Fibroblast of gingiva (primary cell): ENCODE measurements at places on chromosomes 7 and 10.

DNA sequence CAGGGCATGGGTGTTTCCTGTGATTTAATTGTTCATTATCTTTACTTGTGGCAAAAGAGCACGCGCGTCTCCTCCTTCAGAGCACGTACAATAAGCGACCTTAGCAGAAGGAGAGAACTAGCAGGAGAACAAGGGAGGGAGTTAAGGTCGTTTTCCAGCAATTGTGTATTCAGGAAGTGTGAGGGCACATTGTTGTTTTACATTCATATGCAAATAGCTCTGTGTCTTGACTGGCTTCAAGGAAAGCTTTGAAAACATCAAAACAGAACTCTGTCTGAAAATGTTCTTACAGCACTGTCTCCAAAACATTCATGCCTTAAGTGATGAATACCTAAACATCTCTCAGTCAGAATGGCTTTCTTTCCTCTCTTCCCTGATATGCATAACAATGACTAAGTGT lies 499.1 kb downstream of the ACTR3B start:
- DNase-seq = no peak

- DNase-seq = no peak
Measured at GRCh38 chr7:72080341-72080766, 331.8 kb downstream of the CALN1 start.

- peak; percentile 91 for DNase-seq
Measured at GRCh38 chr7:47669178-47669891, 87.4 kb upstream of the TNS3 start.

DNA sequence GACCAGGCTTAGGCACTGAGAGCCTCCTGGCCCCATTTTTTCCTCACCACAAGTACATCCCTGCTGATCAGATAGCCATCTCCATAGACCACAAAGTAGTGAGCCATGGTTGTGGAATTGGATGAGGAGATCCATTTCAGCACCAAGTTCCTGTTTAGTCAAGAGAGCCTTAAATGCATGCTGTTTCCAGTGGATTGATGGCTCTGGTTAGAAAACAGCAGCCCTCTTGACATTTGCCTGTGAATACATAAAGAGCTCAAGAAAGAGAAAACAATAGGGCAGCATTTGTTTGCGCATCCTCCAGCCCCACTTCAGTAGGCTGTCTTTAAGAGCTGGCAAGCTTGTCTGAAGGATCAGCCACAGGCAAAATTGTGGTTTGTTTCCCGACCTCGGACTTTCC lies 251.2 kb downstream of the POU6F2 start:
- no peak for DNase-seq

DNA sequence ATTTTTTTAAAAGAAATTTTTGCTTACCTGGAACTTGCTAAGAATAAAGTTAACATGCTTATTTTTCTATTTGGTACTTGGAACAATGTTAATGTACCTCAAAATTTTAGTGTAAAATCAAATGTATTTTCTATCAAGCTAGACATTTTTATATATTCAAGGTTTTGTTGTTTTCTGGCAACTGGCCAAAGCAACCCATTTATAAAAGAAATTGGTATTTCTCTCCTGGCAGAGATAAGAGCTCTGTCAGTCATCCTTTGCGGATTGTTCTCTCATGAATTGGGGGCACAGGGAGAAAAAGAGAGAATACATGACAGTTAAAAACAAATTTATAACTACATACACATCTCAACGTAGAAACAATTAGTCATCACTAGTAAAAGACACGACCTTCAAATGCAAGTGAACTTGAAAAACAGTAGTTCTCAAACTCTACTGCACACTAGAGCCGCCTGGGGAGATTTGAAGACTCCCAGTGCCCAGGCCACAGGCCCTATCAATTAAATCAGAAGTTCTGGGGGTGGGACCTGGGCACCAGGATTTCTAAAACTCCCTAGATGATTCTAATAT lies 152.4 kb upstream of the LAMB4 start:
- no peak for DNase-seq

DNA sequence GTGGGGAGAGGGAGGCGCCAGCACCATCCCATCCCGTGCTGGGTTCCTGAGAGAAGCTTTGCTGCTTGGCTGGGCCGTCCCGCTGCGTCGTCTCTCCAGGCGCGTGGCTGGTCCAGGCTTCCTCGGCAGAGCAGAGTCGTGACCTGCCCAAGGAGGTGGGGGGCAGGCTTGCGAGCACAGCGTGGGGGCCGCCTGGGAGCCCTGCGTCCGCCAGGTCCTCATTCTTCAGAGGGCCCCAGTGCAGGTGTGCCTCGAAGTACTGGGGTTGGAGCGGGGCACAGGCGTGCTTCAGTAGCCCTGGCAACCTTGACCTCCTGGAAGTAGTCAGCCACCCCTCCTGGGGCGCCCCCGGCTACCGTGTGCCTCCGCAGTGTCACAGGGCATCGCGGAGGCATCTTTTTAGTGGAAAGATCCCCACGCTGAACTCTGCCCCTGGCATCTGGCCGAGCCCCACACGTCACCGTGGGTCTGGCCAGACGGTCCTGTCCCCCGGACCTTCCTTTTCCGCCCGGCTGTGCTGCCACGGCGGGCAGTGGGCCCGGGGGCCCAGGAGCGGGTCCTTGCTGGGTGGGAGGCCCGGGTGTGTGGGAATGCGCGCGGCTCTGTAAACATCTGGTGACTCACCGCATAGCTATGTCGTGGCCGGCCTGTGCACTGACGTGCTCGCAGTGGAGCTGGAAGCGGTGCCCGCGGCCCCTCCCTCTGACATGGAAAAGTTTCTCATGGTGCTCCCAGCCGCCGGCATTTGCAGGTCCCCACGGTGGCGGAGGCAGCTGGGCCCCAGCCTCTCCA lies 6.4 kb downstream of the MAFK start:
- DNase-seq = peak; percentile 99
